Sciatic nerve (tissue), 2 donors: ENCODE measurements at places on chromosomes 11 and 22.

- no peak for DNase-seq
Measured at GRCh38 chr11:121494355-121495099, 41.8 kb upstream of the SORL1-AS1 start.

DNA sequence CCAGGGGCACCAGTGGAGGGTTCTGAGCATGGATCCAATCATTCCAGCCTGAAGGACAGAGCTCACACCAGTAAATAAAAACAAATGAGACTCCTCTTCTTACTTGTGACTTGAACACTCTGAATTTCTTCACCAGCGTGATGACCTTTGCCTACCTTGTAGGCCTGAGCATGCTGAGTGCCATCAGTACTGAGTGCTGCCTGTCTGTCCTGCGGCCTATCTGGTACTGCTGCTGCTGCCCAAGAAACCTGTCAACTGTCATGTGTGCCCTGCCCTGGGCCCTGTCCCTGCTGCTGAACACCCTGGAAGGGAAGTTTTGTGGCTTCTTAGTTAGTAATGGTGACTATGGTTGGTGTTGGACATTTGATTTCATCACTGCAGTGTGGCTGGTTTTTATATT lies 23.9 kb downstream of the MRGPRX4 start:
- DNase-seq: no peak

- no peak for DNase-seq
Measured at GRCh38 chr11:26827567-26828081, 105.8 kb upstream of the SLC5A12 start.

- no peak for DNase-seq
Measured at GRCh38 chr11:61153593-61154095, 7.6 kb downstream of the VPS37C start.

- no peak for DNase-seq
Measured at GRCh38 chr22:37025500-37026070, 6.0 kb downstream of the MPST start.

DNA sequence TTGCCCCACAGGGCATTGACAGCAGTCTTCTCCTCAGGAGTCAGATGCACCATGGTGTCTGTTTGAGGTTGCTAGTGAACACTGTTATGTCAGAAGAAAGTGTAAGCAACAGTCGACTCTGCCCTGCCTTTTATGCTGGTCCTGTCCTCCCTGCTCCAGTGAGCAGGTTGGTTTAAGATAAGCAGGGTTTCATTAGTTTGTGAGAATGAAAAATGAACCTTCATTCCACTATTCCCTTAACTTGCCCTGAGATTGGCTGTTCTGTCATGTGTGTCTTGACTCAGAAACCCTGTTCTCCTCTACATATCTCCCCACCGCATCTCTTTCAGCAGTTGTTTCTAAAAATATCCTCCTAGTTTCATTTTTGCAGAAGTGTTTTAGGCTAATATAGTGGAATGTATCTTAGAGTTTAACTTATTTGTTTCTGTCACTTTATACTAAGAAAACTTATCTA lies at the start of gene HBD:
TSS of gene HBD (minus strand) at position 103 of the 454 bp plus-strand sequence. CDS start at position 53, 50 bp downstream.
- DNase-seq: no peak

- no peak for DNase-seq
Measured at GRCh38 chr11:35005141-35005780, 88.8 kb downstream of the PDHX start.

DNA sequence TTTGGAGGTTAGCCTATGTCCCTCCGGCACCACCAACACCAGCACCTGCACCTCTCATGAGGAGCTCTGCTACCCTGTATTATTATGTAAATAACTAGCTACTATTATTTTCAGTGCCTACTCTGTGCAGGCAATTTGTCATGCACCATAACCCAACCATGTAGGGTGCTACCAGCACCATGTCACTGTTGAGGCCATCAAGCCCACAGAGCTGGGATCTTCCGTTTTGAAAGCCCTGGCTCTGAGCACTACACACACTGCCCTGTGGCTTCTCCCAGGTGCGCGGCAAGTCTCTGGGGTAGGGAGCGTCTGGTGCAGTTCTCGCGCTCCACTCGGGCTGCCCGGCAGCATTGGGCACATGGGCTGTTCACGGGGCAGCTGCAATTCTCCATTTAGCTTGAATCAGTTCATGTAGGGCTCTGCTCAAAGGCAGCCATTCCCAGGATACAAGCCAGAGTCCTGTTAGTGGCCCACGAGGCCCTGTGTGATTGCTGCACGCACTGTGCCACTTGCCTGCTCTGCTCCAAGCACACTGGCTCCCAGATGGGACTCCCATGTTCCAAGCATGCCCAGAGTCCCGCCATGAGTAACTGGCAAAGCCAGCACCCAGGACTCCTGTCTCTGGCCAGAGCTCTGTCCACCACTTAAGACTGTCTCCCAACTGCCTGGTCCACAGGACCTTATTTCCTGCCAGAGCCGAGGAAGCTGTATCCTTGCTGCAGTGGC lies 42.5 kb upstream of the CDON start:
- no peak for DNase-seq

- no peak for DNase-seq
Measured at GRCh38 chr11:83078269-83078668, 6.6 kb upstream of the RAB30 start.

- no peak for DNase-seq
Measured at GRCh38 chr11:116144387-116144958, 628.3 kb downstream of the BUD13 start.

DNA sequence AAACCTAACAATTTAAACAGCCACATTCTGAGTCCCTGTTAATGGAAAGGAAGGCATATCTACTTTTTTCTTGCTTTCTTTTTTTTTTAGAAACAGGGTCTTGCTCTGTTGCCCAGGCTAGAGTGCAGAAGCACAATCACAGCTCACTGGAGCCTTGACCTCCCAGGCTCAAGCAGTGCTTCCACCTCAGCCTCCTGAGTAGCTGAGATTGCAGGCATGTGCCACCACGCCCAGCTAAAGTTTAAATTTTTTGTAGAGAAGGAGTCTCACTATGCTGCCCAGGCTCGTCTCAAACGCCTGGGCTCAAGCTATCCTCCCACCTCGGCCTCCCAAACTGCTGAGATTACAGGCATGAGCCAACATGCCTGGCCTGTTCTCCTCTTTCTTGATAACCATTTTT lies 25.4 kb downstream of the ARFGAP3 start:
- DNase-seq: no peak

DNA sequence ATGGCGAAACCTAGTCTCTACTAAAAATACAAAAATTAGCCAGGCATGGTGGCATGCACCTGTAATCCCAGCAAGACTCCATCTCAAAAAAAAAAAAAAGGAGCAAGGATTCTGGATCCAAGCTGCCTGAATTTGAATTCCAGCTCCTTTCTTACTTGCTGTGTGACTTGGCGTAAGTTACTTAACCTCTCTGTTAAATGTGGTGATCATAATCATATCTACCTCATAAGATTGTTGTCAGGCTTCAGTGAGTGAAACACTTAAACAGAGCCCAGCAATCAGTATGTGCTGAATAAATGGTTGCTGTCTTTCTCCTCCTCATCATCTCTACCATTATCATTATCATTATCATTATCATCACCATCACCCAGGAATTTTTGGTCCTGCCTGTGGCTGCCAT lies 2.7 kb downstream of the MB start:
- DNase-seq: no peak

GRCh38 chr11:12719221-12719620 lies 45.0 kb downstream of the TEAD1 start:
- DNase-seq: no peak

GRCh38 chr11:71079795-71080194 lies 172.6 kb downstream of the SHANK2 start:
- no peak for DNase-seq

GRCh38 chr11:31060880-31061279 lies 308.7 kb downstream of the DCDC1 start:
- no peak for DNase-seq

DNA sequence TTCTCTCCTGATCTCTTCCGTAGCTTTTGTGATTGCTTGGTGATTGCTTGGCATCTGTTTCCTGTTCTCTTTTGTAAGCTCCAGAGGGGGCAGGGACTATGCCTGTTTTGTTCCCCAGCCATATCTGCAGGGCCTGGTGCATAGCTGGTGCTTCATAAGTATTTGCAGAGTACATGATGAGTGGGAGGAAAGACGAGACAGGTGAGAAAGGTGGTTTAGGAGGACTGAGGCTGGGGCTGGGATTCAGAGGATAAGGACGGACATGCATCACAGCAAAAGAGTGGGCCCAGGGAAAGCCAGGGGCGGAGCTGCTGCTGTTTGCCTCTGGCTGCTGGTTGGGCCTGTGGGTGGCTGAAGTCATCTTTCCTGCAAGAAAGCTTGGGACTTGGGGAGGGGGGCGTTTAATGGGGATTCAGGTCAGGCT lies 62.4 kb downstream of the DSCAML1 start:
- DNase-seq: no peak

DNA sequence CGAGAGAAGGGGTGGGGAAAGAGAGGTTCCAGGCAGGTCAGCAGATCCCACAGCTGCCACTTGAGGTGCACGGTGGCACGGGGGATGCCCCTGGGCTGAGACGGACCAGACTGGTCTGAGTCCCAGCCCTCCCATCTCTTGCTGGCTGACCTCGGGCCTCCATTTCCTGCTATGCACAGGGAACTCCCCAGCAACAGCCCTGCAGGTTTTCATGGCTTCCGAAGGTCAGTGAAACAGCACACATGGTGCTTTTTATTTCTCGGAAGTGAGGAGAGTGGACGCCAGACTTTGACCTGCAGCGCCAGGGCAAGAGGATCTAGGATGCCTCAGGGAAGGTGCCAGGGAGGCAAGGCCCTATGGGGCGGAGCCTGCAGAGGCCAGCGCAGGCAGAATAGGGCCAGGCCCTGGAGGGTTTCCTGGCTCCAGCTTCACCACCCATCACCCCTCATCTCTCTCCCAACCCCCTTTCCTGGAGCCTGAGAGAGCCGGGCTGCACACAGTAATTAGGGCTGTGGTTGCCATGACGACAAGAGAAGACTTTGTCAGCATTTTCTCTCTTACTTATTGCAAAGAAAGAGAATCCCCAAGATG lies 29.5 kb downstream of the SLC22A12 start:
- DNase-seq: no peak

DNA sequence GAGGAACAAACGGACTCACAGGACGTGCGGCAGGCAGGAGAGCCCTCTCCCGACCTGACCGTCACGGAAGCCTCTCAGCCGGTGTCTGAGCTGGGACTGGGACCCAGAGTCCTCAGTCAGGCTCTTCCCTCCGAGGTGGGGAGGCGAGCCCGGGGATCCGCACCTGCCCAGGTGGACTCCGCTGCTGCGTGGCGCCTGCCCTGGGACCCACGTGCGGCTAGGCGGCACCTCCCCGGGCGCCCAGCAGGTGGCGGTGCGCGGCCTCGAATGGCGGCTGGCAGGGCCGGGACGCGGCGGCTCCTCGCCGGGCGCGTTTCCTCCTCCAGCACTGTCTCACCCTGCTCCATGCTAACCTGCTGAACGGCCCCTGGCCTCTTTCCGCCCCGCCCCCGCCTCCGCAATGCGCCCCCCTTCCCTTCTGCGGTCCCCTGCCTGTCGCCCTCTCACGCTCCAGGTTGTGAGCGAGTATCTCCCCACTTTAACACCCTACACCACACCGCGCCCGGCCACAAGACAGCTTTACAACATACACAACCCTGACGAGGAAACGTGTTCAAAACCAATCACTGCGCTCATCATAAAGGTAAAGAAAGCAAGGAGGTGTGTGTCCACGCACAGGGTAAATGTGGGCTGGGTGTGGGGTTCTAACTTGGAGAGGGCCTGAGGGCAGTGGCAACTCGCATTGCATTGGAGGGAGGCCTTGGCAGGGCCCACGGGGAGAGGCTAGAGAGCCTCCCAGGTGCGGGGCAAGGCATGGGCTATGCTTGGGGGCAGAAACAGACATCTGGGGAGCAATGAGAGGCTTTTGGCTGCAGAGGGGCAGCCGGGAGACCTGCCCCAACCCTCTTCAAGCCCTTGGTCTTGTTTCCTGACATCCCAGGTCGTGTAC lies 25.9 kb upstream of the ATXN10 start:
- DNase-seq: peak; percentile 83

DNA sequence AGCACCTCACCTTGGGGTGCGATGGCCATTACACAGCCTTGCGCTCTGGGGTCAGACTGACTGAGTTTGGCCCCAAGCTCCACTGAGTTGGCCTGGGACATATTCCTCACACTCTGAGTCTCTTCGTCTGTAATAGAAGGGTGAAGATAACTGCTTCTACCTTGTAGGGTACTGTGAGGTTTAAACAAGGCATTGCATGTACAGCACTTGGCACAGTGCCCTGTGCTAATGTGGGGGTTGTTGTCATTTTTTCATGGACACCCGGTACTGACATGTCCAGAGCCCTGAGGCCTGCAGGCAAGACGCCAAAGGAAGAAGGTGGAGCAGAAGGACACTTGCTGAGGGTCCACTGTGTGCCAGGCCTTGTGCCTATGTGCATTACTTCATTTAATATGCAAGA lies 50.7 kb downstream of the OTOG start:
- DNase-seq: peak; percentile 51

DNA sequence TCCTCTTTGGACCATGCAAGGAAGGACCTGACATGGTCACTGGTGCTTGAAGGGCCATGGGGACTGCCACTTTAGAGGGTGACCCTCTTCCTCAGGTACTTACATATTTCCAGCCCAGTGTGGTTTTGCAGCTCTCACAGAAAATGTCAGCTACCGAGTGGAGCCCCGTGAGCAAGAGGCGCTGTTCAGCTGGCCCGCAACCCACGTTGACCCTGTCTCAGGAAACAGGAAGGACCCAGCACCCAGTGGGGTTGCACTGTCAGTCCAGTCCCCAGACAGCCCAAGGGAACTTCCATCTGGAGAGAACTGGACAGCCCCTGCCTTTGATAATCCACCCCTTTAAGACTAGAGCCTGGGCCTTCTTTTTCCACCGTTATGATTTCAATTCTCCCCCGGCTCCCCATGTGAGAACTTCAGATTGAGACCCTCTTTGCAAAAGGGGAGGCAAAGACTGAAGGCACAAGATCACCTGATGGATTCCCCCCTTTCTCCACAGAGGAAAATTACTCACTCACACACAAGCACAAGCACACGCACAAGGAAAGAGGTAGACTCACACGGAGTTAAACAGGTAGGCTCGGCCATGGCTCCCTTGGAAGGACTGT lies 3.4 kb downstream of the YPEL4 start:
- DNase-seq: no peak

GRCh38 chr11:71248656-71249055 lies 3.7 kb downstream of the SHANK2 start:
- no peak for DNase-seq

GRCh38 chr11:16154715-16155396 lies 201.5 kb downstream of the SOX6 start:
- no peak for DNase-seq

DNA sequence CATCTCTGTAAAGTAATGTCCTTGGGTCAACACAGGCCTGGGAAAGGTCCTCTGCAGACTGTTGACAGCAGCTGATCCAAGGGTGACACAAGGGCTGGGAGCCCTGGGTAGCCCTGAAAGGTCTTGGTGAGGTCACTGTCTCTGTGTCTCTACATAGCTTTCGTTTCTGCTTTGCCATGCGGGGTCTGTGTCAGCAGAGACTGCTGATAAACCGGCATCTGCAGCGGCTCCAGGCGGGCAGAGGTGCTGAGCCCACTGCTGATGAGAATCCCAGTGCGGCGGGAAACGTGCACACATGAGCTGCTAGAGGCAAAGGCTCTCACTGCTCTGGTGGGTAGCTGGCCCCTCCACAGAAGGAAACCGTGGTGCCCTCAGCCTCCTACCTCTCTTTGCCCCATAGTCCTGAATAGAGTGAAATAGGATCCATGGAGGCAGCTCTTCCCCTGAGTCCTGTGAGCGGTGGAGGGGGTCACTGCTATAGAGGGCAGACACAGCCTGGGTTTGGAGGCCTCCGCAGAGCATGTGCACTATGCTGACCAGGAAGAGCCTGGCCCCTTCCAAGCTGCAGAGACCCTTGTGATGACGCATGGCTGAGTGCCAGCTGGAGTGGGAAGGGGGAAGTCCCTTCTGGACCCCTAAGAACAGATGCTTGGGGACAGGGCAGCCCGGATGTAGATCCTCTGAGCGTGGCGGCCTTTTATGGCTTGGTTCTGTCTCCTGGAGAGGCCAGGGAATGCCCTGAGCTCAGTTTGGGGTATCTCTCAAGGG lies 17.8 kb upstream of the ST3GAL4 start:
- no peak for DNase-seq
